Activated CD4-positive, alpha-beta T cell treated with anti-CD3 and anti-CD28 coated beads, Interleukin-2, amount 50 U/mL, for 24 hours (primary cell): ENCODE measurements at places on chromosomes 7 and 10.

GRCh38 chr7:25459057-25459456, 230.8 kb upstream of the NPVF start:
- no peak for DNase-seq

DNA sequence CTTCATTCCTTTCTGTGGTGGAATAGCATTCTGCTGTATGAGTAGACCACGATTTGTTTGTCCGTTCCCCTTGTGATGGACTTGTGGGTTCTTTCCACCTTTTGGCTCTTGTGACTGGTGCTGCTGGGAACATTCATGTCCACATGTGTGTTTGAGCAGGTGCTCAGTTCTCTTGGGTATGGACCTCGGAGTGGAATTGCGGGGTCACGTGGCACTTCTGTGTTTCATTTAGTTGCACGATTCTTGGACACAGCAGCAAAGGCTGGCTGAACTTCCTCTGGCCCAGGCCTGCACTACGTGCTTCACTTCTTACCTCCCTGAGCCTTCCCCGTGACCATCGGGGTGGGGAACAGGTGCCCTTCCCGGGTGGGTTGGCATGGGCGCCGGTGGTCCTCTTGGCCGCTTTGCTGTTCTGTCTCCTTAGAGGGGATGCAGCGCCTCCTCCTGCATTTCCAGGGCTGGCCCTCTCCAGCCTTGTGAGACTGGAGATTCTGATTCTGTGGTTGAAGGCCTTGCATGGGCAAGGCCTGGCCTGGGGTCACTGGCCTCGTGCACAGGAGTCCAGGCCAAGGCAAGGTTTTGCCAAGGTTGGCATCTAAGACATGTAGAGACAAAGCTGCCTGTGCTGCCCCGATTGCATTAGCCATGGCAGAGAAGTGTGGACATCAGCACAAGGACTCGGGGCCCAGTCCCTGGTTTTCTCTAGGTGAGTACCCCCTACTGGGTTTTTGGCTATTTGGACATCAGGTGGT, 25.1 kb downstream of the DOCK1 start:
- DNase-seq, result no peak

GRCh38 chr10:70711177-70711576, 38.9 kb downstream of the ADAMTS14 start:
- DNase-seq, result no peak

- DNase-seq, result peak; percentile 28
Measured at GRCh38 chr10:102714621-102715455, at the start of gene SFXN2. SFXN2 (plus strand) TSS chr10:102714636; CDS start chr10:102726637, 12,001 bp downstream.

DNA sequence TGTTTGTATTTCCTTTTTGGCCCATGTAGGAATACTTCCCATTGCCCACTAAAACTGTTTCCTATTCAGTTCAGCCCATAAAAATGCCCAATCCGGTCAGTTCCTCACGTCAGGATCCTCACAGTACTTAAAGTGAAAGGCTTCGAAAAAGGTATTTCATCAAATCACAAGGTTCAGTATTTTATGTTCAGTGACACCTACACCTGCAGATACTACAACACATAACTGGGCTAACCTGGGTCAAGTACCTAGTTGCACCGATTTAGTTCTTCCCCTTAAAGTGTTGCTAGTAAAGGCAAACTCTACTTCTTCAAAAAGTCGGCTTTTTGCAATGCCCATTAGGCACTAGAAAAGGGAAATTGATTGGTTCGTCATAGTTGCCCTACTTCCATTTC, 1.1 kb downstream of the SNX13 start:
- no peak for DNase-seq

GRCh38 chr7:37796138-37796775, 52.1 kb upstream of the NME8 start:
- no peak for DNase-seq

DNA sequence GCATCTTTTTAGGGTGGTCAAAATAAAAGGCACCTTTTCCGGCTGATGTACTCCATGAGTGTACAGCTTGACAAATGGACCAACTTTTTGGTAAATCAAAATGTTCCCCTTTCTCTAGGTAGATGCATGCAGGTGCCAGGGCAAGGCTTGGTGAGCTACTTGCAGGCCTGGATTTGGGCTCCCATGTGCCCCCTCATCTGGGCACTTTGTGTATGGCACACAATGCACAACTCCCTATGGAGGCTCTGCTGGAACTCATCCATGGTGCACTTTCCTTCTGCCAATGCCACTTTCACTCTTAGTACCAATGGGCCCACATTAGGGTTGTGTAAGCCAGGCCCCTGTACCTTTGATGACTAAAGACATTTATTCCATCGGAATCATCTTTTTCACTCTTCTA, 300.8 kb downstream of the SDHAF3 start:
- no peak for DNase-seq

- DNase-seq, result no peak
Measured at GRCh38 chr10:46231087-46231486, 55.7 kb upstream of the ANTXRL start.

DNA sequence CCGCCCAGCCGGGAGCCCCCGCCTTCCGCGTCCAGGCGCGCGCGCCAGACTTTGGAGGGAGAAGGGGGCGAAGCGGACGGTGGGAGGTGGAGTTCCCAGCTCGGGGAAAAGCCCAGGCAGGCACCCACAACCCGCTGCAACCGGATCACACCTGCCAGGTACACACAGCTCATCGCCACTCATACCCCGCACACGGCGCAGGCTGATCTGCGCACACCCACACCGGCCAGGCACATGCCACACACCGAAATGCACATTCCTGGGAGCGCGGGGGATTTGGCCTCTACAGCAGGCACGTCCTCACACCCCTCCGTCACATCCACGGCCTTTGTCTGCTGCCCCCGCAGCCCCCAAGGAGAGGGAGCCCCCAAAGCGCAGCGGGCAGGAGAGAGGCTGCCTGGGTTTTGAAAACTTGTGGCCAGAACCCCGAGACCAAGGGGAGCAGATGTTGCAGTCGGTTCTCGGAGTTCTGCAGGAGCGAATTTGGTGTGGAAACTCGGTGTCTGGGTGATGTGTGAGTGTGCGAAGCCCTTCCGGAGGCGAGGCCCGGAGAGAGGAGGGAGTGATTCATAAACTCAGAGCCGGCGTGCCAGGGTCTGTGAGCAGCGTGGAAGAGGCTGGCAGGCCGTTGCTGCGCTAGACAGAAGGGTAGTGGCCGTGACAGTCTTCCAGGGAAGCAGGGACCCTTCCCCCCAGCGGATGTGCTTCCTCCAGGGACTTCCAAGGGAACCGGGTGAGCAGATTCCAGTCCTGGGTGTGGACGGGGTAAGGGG, 734 bp downstream of the CHST3 start:
- peak; percentile 13 for DNase-seq

DNA sequence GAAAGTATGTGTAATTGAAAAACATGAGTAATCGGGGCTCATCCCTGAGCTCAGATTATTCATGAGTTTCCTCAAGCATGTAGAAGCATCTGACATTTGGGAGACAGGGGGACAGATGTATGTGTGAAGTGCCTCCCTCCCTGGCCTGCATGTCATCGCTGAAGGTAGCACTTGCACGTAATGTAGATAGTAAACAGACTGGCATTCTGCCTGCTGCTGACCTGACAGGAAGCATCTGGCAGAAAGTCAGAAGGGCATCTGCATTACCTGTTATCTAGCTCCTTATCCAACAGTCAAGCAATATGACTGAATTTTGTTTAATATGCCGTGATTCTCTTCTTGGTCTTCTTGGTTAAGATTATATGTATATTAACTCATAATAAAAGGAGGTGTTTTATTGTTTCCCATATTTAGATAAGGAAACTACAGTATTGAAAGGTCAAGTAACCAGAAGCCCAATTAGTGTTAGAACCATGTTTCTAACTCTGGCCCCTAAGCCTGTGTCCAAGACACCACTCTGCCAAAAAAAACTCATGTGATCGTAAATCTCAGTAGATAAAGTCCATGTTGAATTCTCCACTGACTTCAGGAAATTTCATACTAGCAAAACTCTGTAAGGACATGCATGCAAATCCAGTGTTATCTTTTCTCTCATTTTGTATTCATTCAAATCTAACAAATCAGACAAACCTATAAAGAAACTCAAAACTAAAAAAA, 918.1 kb upstream of the MBL2 start:
- no peak for DNase-seq

- no peak for DNase-seq
Measured at GRCh38 chr10:21519941-21520436, 5.5 kb downstream of the SKIDA1 start.

DNA sequence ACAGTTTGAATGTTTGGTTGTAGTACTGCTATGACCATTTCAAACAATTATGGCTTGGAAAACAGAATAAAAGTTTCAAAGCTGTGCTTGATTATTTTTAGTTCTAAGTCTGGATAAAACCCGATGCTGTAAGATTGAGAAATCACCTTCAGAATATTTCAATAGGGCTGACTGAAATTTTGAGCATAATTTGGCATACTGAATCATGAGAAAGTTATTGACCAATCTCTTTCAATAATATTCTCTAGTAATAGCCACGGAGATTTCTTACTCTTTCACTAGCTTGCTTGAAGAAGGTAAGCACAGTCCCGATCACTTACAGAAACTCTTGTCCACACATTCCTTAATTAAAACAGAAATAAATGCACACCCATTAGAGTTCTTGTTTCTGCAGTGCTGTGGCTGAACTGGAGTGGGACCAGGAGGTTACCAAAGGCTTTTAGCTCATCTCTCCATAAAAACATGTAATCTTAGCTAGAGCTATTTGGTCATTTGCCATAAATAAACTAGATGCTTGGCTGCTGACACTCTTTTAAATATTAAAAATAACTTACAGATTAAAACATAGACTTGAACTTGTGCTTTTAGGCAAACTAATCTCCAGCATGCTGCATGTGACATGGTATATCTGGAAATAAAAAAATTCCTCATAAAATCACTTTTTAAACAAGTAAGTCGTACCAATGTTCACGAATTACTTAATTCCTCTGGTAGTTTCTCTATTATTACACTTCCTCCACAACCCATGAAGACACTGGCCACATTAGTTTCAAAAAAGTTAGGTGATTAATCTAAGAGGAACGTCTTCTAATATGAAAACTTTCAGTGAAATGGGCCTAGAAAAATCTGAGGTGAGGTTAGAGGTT, 97.8 kb downstream of the AGMO start:
- DNase-seq, result no peak

DNA sequence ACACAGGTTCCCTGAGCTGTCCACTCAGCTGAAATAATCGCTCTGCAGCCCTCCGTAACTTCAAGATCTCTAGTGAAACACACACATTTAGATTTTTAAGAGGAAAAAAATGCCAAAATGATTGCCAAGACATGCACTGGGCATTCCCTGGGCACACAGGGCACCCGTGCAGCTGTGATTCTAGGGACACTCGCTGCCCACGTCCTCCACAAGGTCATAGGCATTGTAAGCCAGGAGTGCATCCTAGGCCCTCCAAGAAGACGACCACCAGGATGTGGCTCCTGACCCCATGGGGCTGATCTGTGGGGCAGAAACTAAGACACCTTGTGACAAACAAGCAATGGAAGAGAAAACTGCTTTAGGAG, 563.3 kb downstream of the PTPRN2 start:
- DNase-seq, result no peak

GRCh38 chr7:117132321-117133120, 179.2 kb downstream of the ST7 start:
- no peak for DNase-seq

DNA sequence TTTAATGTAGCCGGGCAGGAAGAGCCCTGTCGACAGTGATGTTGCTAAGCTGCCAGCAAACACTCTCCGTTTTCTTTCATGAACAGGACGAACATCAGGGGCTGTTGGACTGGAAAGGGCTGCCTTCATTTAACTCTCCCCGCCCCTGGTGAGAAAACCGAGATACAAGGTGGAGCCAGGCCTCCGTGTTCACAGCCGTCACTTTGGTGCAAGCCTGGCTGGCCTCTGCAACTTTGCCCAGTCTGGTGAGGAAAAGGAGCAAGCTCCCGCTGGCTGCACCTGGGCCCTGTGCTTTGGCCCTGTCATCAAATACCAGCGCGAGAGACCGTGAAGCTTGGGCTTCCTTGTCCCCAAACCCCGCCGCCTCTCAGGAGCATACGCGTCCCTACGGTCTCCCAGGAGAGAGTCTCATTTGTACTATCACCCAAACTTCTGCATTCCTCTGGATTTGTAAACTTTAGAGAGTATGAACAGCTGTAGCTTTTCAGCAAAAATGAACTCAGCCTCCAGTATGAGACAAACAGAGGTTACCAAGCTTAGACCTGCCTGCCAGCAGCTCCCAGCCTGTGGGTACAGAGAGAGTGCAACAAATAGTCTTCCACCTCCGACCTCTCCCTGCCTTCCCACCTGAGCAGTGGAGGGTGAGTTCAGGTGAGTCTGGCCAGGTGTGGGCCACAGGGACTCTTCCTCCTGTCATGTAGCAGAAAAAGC, 445.3 kb upstream of the MGMT start:
- DNase-seq, result no peak

DNA sequence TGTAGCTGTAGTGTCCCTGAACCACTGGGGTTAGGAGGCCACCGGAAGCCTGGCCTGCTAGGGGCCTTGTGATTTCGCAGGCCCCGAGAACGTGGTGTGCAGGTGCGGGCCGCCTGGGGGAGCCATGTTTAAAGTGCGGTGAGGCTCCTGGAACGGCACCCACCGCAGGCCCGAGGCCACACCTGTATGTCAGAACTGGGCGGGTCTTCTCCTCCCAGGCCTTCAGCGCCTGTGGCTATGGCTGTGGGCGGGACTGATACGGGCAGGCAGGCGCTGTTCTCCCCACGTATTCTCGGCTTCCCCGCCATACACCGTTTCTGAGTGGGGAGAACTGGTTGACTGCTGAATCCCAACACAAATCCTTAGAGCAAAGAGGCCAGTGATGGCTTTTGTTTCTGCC, 74.8 kb downstream of the DNAJB6 start:
- DNase-seq, result no peak

DNA sequence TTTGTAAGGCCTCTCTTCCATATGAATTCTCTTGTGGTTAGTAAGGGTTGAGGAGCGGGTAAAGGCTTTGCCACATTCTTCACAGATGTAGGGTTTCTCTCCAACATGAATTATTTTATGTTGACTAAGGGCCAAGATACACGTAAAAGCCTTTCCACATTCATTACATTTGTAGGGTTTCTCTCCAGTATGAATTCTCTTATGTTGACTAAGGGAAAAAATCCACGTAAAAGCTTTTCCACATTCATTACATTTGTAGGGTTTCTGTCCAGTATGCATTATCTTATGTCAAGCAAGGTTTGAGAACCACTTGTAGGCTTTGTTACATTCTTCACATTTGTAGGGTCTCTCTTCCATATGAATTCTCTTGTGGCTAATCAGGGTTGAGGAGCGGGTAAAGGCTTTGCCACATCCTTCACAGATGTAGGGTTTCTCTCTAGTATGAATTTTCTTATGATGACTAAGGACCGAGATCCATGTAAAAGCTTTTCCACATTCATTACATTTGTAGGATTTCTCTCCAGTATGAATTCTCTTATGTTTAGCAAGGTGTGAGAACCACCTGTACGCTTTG, 493.0 kb downstream of the ZNF479 start:
- DNase-seq, result no peak

GRCh38 chr10:130301021-130301892, 165.1 kb downstream of the GLRX3 start:
- DNase-seq, result peak; percentile 61

GRCh38 chr7:16647435-16647960, 1.5 kb downstream of the BZW2 start:
- DNase-seq, result no peak

GRCh38 chr7:129423700-129424410, 10.4 kb upstream of the STRIP2 start:
- no peak for DNase-seq

- DNase-seq, result no peak
Measured at GRCh38 chr10:31146491-31147209, 115.0 kb upstream of the ZNF438 start.
